Activated T-helper 2 cell treated with anti-CD3 and anti-CD28 coated beads, Interferon-gamma antibody, Interleukin-2, Interleukin-4, amounts not matched to agents 10 μg/mL and 5 μg/mL and 100 μg/mL, durations not matched to agents 14 hours and 24 hours and 36 hours (primary cell): ENCODE measurements at places on chromosomes 4 and X.
A peak's percentile ranks its signal among the peaks of the same experiment; 100 is the strongest.

DNA sequence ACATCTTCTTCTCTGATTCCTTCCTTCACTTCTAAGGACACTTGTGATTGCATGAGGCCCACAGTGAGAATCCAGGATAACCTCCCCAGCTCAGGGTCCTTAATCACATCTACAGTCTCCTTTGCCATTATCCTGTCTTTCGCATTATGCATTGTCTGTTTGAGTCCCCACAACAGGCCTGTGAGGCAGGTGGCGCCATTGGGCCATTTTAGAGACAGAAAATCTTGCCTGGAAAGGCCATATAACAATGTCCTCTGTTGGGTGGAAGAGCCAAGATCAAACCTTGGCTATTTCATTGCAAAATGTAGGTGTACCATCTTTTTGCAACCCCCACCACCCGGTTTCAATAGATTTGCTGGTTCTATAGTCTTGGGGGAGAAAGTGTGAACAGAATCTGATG lies 11.8 kb upstream of the DCUN1D4 start:
- peak; percentile 27 for DNase-seq

- no peak for DNase-seq
Observed at GRCh38 chrX:97498093-97498492, 614.4 kb downstream of the RPA4 start.

DNA sequence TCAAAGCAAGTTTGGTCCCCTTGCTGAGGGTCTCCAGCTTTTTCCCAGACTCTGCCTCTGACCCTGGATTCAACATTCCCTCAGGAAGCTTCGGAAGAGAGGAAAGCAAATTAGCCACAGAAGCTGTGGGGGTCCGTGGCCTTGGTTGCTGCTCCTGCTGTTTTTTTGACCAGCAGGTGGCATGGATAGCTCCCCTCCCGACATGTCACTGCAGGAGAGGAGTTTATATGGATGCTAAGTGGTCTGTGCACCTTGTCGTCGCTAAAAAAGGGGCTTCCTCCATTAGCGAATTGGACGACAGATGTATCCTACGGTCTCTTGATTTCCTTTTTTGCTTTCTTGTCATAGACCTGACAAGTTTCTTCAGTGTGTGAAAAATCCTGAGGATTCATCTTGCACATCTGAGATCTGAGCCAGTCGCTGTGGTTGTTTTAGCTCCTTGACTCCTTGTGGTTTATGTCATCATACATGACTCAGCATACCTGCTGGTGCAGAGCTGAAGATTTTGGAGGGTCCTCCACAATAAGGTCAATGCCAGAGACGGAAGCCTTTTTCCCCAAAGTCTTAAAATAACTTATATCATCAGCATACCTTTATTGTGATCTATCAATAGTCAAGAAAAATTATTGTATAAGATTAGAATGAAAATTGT lies 70.2 kb downstream of the CD38 start:
- no peak for DNase-seq

- no peak for DNase-seq
Observed at GRCh38 chrX:20350596-20350995, 83.9 kb upstream of the RPS6KA3 start.

DNA sequence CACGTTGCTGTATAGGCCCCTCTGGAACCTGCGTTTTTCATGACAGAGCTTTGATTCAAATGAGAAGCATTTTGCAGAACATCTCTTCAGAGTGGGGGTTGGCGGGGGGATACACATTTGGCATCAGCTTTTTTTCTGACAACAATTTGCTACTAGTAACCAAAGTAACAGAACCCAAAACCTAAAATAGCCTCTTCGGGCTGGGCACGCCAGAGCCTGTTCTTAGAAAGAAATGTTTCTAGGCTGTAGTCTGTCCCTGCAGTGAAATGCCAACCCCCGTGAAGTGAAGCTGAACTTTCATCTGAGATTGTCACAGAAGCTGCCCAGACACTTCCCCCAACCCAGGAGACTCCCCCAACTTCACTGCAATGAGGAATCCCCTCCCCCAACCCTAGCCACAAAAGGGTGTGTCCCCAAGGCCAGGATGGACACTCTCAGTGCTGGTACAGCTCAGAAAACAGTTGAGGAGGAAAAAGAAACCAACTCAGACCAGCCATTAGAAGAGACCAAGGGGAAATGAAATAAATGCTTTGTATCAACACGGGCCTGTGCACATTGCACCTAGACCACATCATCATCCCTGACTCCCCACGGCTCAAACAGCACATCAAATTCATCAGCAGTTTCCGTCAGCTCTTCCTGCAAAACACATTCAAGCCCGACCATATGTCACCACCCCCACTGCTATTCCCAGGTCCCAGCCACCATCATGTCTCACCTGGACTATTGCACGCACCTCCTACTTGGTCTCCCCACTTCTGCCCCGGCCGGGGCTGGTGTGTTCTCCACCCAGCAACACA lies 8.4 kb upstream of the MAN2B2 start:
- DNase-seq, result no peak

- DNase-seq, result no peak
Observed at GRCh38 chrX:34585561-34585960, 71.5 kb downstream of the TMEM47 start.

GRCh38 chr4:1644891-1645657 lies 39.0 kb downstream of the FAM53A start:
- DNase-seq, result no peak

GRCh38 chr4:53132132-53132891 lies 233.5 kb downstream of the SCFD2 start:
- DNase-seq, result no peak

- DNase-seq, result peak; percentile 13
Observed at GRCh38 chrX:135740681-135741149, 27.3 kb downstream of the CT45A1 start.

DNA sequence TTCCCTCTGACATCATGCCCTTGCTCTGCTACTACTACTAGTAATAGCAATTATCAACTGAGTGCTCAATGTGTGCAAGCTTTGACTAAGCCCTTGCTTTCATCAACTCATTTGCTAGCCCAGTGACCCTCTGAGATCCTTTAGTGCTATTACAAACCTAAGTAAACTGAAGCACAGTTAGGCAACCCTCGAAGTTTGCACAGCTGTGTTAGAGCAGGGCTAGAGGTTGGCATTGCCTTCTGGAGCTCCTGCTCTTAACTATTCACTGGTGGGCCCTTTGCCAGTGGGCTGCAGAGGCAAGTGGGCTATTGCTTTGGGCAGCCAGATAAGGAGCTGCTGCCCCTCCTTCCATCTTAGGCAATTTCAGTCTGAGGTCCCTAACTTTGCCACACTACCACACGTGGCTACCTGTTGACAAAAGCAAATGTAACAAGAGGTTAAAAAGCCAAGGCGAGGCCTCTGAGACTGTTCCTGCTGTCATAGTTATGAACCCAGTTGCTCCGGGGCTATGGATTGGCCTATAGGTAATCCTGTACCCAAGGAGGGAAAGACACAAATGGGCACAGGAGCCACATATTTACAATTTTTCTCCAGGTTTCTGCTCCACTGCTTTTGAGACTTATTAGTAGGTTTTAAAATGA lies 41.5 kb upstream of the ANKRD50 start:
- DNase-seq, result no peak

DNA sequence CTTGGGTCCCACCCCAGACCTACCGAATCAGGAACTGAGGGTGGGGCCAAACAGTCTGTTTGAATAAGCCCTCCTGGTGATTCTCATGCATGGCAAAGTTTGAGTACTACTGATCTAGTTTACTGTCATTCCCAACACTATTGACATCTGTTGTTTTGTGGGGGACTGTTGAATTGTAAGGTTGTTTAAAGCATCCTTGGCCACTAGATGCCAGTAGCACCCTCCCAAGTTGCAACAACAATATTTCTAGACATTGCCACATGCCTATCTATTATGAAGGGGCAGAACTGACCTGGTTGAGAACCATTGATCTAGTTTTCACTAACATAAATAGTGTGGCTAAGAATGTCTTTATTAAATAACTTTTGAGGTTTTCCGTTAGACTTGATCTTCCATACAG lies 15.1 kb downstream of the TAF9B start:
- no peak for DNase-seq

GRCh38 chr4:173501592-173502150 lies 28.4 kb downstream of the HAND2 start:
- no peak for DNase-seq

DNA sequence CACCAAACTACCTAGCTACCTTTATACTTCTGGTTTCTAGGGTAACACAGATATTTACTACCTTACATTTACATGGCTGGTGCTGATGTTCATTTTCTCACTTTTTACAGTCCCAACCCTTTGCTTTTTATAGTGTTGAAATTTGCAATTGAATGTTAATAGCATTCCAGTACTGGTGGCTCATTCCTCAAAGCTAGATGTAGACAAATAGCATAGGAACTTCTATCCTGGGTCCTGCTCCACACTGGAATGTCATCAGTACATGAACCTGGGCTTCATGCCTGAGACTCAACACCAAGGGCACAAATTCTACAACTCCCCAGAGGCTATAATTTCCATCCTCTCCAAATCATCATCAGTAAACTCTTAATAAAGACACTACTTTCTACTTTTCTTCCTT lies 10.3 kb upstream of the TRMT2B start:
- DNase-seq, result no peak

DNA sequence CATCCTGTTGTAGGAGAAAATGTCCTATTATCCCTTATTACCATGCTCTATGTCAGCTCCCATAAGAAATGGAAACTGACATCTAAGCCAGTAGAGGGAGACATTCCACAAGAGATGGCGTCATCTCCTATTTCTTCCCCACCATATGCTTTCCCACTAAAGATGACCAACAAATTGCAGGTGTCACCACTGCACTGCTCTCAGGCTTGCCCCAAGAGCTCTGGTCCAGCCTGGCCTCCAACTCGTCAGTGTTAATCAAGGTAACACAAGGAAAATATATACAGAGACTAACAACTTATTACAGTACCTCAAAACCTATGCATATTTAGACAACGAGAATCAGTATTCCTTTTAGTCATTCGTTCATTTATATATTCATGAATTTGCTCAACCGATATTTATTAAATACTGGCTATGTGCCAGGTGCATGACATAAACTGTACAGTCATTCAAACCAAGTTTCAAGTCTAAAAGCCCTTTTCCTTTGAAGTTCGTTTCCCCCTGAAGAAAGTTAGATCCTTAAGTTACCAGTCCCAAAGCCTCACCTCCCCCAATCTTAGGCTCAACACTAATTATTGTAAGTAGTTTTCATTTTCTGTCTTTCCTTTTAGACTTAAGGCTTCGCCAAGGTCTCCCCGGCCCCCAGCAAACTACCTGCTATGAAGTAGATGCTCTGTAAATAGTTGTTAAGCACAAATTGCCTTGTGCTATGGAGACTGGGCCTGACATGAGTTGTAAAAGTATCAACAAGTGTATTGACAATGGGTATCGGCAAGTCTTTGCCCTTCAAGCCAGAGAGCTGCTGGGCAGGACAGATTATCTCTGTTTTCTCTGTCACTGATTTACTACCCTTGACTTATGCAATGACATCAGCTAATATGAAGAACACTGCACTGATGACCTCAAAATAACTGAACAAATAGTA lies 3.1 kb upstream of the FGB start:
- no peak for DNase-seq

DNA sequence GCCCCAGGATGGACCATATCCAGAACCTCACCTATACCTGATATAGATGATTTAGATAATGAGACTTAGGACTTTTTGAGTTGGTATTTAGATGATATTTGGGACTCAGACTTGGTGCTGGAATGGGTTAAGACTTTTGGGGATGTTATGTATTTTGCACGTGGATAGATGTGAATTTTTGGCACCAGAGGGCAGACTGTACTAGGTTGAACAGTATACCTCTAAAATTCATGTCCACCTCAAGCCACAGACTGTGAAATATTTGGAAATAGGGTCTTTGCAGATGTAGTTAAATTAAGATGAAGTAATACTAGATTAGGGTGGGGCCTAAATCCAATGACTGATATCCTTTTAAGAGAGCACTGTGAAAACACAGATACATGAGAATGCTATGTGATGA lies 15.6 kb downstream of the RBM41 start:
- DNase-seq, result no peak

DNA sequence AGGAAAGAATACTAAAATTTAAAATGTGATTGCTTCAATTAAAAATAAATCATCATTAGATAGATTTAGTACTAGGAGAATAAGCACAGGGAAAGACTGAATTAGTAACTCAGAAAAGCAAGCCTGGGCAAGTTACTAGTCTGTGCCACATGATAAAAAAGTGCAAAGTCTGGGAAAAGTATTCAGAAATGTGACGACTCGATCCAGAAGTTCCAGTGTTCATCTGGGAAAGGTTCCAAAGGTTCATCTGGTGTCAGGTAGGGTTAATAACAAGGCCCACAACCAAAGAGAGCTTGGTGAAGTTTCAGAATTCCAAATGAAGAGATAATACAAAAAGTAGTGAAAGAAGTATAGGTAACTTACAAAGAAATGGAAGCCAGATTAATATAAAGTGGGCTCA lies 78.3 kb upstream of the ARSJ start:
- no peak for DNase-seq

DNA sequence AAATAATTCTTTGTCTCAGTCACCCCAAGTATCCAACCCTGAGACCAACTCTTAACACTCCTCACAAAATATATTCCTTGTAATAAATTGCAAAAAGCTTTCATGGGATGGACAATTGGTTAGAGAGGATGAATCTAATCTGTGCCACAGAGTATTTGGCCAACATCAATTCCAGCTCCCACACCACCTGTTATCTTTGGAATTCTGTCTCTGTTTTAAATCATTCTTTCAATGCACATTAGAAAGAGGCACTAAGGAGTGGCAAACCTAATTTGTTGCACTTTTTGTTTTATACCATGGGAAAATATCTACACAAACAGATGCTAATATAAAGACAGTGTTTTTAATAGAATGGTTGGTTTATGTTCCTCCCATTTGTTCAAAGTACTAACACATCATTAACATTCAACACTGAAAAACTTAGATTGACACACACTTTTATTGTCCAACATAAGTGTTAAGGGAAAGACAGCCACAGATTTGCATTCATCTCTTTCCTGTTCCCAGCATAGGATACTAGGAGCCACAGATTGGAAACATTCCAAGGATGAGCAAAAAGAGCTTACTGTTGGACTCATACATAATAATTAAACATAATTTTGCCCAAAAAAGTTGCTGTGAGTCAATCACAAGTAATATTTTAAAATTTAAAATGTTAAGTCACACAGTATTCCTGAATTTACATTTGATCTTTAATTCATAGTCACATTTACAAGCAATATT lies 116.4 kb downstream of the PPA2 start:
- no peak for DNase-seq

GRCh38 chr4:67604749-67605148 lies 46.2 kb downstream of the STAP1 start:
- DNase-seq, result no peak

GRCh38 chrX:16212436-16212835 lies 45.2 kb downstream of the MAGEB17 start:
- DNase-seq, result no peak

- DNase-seq, result no peak
Observed at GRCh38 chrX:54748626-54749025, 49.4 kb downstream of the ITIH6 start.

- DNase-seq, result no peak
Observed at GRCh38 chrX:96907516-96908272, 24.0 kb downstream of the RPA4 start.

- DNase-seq, result no peak
Observed at GRCh38 chr4:88737307-88737941, 39.8 kb upstream of the NAP1L5 start.
